ENCODE measurements at places on chromosomes 1 and 21. TPM values are rescaled to one million over a fixed set of nuclear protein-coding genes. Genes with fewer than 3 reads are reported as not detected.

Gene LAPTM5
- 0.34 TPM for total RNA-seq

- DNase-seq, result peak; percentile 31
Observed at GRCh38 chr21:44989537-44989886, 49.7 kb downstream of the SLX9 start.

GRCh38 chr1:180539136-180539535 lies 19.6 kb upstream of the OVAAL start:
- no peak for DNase-seq

- no peak for DNase-seq
Observed at GRCh38 chr1:57079454-57080157, 113.8 kb upstream of the C8B start.

GRCh38 chr21:31497914-31498313 lies 153.9 kb upstream of the TIAM1 start:
- DNase-seq, result no peak

DNA sequence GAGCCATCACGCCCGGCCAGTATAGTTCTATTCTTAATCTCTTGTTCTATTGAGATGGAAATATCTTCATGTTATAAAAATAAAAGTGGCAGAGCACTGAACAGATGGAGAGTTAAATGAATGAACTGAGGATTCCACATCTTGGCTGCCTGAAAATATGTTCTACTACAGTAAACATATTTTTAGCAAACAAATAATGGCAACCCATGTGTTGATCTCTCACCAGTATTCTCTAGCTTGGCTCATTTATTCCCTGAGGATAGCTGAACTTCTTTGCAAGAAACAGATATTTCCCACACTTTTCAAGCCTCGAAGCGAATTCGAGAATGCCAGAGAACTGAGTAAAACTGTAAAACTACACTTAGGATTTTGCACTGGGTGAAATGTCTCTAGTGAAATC lies 58.9 kb downstream of the DIRAS3 start:
- no peak for DNase-seq

DNA sequence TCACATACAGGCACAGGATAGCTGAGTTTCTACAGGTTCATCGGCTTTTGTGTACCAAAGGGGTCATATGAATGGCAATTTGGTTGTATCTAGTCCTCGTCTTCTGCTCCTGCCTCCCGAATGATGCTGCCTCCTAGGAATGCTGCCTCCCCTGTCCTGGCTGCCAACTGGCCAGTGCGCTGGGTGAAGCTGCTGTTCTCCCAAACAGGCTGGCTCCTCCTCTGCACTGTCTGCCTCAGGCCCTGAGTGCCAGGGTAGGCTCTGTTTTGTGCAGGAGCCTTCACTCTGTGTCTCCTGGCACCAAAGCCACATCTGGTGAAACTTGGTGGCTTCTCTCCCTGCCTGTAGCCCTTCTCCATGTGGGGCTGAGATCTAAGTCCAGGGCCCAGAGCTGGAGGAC lies 60.3 kb downstream of the RHOU start:
- DNase-seq, result no peak

DNA sequence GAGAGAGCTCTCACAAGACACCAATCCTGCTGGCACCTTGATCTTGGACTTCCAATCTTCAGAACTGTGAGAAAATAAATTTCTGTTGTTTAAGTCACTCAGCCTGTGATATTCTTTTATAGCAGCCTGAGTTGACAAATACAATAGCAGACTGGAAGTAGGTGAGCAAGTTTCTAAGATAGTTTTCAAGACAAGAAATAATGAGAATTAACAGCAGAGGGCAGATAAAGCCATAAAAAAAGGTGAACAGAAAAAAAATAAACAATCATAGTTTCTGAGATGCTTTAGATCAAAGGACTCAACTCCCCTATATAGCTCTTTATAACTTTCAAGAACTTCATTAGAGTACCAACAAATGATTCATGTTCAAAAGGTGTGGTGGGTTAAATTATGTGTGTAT lies 119.8 kb downstream of the PLPPR5 start:
- DNase-seq, result no peak

Measured in HepG2 (cell line).